ENCODE measurements at places on chromosomes 2 and 18.

GRCh38 chr2:15643791-15644585 is 52.3 kb downstream of the DDX1 start:
- no peak for DNase-seq

DNA sequence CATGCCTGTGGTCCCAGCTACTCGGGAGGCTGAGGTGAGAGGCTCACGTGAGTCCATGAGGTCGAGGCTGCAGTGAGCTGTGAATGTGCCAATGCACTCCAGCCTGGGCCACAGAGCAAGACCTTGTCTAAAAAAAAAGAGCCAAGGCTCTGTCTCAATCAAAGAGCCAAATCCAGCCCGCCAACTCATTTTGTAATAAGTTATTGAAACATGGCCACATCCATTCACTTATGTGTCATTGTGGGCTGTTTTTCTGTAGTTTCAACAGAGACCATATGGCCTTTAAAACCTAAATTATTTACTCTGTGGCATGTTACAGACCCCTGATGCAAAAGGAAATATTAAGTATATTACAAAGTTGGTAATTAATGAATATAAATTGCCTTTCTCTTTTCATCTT is 60.8 kb downstream of the GPR39 start:
- no peak for DNase-seq

GRCh38 chr2:104804148-104804890 is 49.6 kb upstream of the POU3F3 start:
- no peak for DNase-seq

DNA sequence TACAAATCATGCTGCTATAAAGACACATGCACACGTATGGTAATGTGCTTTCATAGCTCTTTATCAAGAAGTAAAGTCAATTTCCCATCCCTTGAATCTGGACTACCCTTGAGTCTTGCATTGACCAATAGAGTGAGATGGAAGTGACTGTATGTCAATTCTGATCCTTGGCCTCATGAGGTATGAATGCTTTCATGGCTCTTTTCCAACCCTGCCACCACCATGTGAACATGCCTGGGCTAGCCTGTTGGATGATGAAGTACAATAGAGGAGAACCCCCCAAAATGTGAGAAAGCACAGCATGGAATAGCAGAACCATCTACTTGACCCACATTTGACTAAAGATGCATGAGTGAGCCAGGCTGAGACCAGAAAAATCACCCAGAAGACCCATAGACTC is 237.0 kb downstream of the NYAP2 start:
- no peak for DNase-seq

- DNase-seq = no peak
Observed at GRCh38 chr2:124920448-124920847, 895.4 kb downstream of the CNTNAP5 start.

DNA sequence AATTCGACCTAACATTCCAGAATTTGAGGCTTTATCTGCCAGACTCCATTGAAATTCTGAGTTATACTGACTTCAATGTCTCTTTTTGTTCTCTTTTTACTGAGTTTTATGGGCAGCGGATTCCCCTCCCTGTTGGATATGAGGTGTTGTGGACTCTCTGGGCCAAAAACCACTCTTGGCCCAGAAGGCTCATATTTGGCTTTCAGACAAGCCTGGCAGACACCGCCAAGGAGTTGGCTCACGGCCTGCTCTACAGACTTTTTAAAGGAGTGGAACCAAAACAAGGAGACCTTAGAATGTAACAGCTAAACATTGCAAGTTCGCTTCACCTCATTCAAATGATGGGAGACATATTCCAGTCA is 206.4 kb upstream of the NCKAP5 start:
- no peak for DNase-seq

DNA sequence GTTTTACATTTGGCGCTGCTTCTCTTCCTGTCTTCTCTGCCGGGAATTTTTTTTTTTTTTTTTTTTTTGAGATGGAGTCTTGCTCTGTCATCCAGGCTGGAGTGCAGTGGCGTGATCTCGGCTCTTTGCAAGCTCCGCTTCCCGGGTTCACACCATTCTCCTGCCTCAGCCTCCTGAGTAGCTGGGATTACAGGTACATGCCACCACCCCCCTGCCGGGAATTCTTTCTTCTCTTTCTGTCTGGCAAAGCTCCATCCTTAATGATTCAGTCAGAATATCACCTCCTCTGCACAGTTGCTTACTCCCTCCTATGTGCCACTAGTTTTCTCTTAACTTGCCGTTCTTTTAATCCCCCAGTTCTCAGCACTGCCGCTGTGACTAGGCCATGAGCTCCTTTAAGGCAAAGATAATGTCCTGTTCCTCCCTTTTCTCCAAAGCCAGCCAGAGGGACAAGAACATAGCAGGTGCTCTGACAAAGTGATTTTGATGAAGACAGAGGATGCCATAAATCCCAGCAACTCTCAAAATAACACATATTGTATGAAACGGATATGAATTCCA is 112.1 kb upstream of the LRATD1 start:
- DNase-seq = no peak

- no peak for DNase-seq
Observed at GRCh38 chr2:166436189-166436588, 57.9 kb downstream of the SCN7A start.

GRCh38 chr2:168787782-168788376 is 14.6 kb upstream of the NOSTRIN start:
- no peak for DNase-seq

- no peak for DNase-seq
Observed at GRCh38 chr18:12092398-12093229, 1.0 kb upstream of the ANKRD62 start.

DNA sequence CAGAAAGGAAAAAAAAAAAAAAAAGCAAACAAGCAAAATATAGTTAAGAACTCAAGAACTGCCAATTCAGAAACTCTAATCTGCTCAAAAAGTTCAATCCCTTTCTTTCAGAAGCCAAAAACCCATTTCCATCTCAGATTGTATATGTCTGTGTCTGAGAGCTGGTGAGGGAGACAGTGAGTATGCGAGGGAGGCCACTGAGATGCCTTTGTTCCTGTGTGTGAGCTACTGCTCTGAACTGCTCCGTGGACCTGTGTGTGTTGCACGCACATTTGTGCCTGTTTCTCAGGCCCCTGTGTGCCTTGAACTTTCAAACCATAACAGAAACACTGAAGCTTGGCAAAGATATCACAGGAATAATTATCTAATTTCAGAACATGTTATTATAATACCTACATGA is 2.5 kb upstream of the PKDCC start:
- DNase-seq = no peak

DNA sequence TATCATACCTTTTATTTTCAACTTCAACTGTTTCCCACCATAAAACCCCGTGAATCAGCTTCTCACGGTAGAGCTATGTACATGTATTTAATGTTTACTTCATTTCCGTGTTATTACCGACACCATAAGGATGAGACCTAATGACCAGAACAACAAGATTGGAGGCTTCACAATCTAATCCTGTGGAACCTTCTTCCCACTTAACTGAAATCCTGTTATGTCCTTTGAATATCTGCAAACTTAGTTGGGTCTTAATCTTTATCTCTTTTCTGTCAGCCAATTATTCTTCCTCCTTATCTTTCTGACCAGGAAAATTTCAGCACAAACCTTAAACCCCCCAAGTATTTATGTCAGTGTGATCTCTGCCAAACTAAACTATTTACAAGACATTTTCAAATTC is 214.4 kb downstream of the TMX3 start:
- DNase-seq = no peak

DNA sequence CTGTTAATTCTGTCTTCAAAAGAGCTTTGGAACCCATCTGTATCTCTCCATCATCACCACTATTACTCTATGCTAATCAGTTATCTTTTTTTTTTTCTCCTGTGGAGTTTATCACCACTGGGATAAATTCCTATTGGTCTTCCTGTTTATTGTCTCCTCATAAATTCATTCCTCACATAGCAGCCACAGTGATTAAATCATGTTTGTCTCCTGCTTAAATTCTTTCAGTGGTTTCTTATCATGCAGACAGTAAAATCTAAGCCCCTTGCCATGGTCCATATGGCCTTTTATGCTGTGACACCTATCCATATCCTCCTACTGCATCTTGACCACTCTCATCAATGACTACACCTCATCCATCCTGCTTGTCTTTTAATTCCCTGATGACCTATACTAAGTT is 239.8 kb upstream of the ZEB2 start:
- DNase-seq = no peak

DNA sequence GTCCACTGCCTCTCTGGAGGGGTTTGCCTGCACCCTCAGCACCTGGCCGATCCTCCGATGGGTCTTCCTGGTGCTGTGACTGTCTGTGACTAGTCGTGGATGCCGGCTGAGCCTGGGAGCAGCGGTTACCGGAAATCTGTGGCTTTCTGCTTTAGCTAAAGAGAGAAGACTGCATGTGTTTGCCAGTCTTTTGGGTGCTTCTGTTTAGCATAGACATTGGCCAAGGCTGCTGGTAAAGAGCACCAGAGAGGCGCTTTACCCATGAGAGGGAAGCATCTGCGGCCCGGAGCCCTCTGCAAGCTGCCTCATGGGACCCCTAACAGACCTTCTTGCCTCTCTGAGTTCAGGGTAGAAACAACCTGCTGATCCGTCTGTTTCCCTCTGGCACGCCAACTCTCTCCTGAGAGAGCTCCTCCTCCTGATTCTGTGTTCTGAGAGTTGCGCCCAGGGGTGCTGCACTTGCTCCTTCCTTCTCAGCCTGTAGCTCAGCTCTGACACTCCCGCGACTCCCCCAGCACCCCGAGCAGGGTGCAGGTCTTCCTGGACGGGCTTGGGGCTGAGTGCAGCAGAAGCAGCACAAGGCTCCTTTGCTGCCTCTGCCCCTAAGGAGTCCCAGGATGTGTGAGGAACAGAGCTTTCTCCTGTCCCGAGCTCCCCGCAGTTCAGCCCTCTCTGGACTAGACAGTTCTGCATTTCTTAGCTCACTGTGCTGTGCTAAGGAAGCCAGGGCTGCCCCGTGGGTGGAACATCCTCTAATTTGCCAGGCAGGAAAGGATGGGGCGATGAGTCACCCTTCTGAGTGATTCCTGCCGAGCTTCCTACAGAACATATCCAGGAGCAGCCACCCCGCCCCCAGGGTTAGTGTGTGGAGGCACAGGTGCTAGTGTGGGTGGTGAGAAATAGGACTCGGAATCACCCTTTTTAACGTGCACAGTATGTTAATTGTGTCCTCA is 203.2 kb downstream of the SH3RF3 start:
- no peak for DNase-seq

- DNase-seq = no peak
Observed at GRCh38 chr2:8177566-8177965, 504.3 kb upstream of the ID2 start.

GRCh38 chr2:132621131-132621875 is 48.7 kb downstream of the LYPD1 start:
- no peak for DNase-seq

DNA sequence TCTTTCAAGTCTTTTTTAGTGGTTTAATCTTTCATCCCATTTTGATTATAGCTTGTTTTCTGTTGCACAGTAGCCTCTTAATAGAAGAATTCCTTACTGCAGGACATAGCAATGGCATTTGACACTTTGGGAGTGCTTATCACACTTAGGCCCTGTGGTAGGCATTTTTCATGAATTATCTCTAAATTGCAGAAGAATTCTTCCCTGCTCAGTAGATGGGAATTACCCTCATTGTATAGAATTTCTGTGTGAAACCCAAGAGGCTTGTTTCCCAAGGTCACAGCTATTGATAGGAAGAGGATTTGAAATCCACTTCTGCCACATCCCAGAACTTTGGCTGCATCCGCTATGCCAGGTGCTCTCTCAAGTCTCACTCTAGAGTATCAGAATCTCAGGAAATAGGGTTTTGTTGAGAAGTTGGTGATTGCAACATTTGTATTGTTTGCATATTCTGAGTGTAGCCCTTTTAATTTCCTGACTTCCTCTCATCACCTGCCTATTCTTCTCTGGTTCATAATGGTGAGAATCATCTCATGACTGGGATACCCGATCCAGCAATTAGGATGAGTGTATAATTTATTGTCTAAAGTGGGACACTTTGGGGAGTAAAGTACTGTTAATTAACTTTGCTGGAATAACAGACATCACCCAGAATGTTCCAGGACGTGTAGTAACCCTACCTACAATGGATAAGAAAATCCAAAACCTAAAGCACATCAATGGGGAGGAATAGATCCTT is 255.2 kb upstream of the RASGRP3 start:
- DNase-seq = no peak

DNA sequence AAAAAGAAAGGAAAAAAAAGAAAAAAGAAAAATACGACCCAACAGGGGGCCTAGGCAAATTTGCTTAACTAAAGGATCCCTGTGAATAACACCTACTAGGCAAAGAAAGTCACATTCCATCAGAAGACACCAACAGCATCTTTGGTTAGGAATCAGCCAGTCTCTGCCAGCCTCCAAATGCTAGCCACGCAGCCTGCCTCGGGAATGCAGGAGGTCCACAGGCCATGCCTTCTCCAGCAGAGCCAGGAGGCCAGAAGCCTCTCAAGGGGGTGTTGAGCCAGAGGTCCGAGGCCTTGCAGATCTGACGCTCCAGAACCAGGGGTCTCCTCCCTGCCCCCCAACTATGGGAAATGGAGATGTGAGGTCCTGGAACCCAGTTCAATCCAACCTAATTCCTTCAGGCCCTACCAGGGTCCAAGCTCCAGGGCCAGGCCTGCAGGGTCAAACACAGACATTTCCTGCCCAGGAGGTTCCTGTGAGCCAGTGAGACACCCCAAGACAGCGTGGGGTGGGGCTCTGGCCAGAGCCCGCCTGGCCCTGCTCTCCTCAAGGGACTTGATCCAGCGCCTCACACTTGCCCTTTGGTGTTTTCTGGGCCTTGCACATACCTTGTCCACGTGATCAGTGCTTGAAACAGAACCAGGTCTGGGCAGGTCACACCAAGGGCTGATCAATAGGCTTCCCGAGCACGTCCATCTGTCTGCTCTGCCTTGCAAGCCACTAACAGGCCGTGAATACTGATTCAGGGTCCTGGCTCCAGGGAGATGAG is 289.6 kb upstream of the ID2 start:
- DNase-seq = no peak

- no peak for DNase-seq
Observed at GRCh38 chr2:158232476-158232875, 130.8 kb downstream of the UPP2 start.

- DNase-seq = no peak
Observed at GRCh38 chr2:176092270-176093144, at the start of gene HOXD13. Gene HOXD13 (plus strand): TSS chr2:176092721. CDS start chr2:176092891, 170 bp downstream.

GRCh38 chr2:57598551-57598950 is 448.1 kb upstream of the VRK2 start:
- DNase-seq = no peak

DNA sequence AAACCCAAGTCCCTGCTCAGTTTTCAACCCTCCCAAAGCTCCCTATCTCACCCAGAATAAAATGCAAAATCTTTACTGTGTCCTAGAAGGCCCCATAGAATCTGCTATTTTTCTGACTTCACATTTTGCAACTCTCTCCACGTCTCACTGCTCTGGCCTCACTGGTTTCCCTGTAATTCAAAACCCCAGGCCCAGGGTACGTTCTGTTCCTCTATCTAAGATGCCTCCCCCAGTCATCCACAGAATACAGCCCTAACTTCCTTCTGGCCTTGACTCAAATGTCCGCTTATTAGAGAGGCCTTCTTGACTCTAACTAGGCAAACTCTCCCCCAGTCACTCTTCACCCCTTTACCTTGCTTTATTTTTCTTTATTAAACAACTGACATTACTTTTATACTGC is 42.0 kb downstream of the FAM161A start:
- DNase-seq = no peak

GRCh38 chr2:3253913-3254441 is 123.6 kb downstream of the EIPR1 start:
- no peak for DNase-seq
